ENCODE measurements at places on chromosomes 5 and 9. TPM values are rescaled to one million over a fixed set of nuclear protein-coding genes. Genes with fewer than 3 reads are reported as not detected.
A peak's percentile ranks its signal among the peaks of the same experiment; 100 is the strongest.

DNA sequence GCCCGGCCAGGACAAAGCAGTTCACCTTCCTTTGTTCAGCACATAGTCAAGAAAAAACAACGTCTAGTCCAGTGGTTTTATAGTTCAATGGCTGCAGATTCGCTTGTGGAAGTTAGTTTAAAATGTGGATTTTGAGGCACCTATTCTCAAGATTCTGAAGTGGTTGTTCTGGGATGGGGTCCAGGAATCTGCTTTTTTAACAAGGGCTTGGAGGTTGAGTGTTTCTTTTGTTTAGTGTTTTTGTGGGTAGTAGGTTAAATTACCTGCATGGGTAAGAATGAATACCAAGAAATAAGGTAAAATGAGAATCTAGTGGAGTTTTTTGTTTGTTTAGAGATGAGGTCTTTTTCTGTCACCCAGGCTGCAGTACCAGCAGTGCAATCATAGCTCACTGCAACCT is 28.4 kb upstream of the NADK2 start:
- no peak overlapping the region for H3K4me3 ChIP-seq
- H3K27ac ChIP-seq: no peak overlapping the region
- DNase-seq: no peak
- H3K27me3 ChIP-seq: no peaks in the 10 kb centered on the region
- H3K4me1 ChIP-seq: no peaks in the 10 kb centered on the region
- no peaks in the 10 kb centered on the region for H3K36me3 ChIP-seq

- no peaks in the 10 kb centered on the region for H3K4me1 ChIP-seq
- H3K27ac ChIP-seq: no peak overlapping the region
- H3K4me3 ChIP-seq: no peak overlapping the region
- no peaks in the 10 kb centered on the region for H3K27me3 ChIP-seq
Observed at GRCh38 chr9:30522486-30522885, 1862.0 kb upstream of the ACO1 start.

- peaks cover 30% of the 10 kb centered on the region for H3K4me1 ChIP-seq
- peak overlapping the region; percentile 20 for H3K27ac ChIP-seq
- 0 out of 2 replicates have a peak overlapping the region, but pooled peaks have one; percentile 5 for H3K4me3 ChIP-seq
- DNase-seq: no peak
- no peaks in the 10 kb centered on the region for H3K27me3 ChIP-seq
- H3K36me3 ChIP-seq: no peaks in the 10 kb centered on the region
Observed at GRCh38 chr9:89411759-89412158, 86.2 kb downstream of the SEMA4D start.

- no peaks in the 10 kb centered on the region for H3K36me3 ChIP-seq
- no peak for DNase-seq
- H3K4me1 ChIP-seq: no peaks in the 10 kb centered on the region
- H3K27ac ChIP-seq: no peak overlapping the region
Observed at GRCh38 chr5:172594867-172595466, 46.1 kb upstream of the NEURL1B start.

DNA sequence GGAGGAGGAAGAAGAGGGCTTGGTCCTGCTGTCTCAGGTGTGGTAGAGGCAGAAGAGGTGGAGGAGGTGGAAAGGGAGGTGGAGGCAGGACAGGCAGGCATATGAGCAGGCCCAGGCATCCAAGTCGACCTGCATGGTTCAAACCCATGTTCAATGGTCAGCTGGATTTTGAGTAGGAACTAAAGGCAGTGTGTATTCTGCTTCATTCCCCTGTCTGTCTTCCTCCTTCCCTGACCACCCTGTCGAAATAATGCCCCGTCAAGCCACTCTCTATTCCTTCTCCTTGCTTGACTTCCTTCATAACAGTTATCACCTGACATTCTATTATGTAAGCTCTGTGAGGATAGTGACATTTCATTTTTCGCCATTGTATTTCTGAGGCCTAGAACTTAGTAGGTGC is 34.8 kb downstream of the ATP6V0E1 start:
- DNase-seq: no peak
- H3K4me3 ChIP-seq: no peak overlapping the region
- H3K4me1 ChIP-seq: peaks cover 9% of the 10 kb centered on the region
- H3K36me3 ChIP-seq: no peaks in the 10 kb centered on the region

- no peaks in the 10 kb centered on the region for H3K4me1 ChIP-seq
- no peak for DNase-seq
- H3K27ac ChIP-seq: no peak overlapping the region
- H3K36me3 ChIP-seq: no peaks in the 10 kb centered on the region
- H3K27me3 ChIP-seq: no peaks in the 10 kb centered on the region
Observed at GRCh38 chr9:105320568-105320967, 76.1 kb downstream of the SLC44A1 start.

- H3K4me3 ChIP-seq: no peak overlapping the region
- no peak for DNase-seq
Observed at GRCh38 chr5:161190778-161191177, 338.8 kb upstream of the ATP10B start.

- peak; percentile 84 for DNase-seq
- H3K4me1 ChIP-seq: peaks cover 13% of the 10 kb centered on the region
- H3K27ac ChIP-seq: no peak overlapping the region
- H3K36me3 ChIP-seq: no peaks in the 10 kb centered on the region
- no peaks in the 10 kb centered on the region for H3K27me3 ChIP-seq
Observed at GRCh38 chr9:34985311-34985899, 4.1 kb upstream of the DNAJB5 start.

DNA sequence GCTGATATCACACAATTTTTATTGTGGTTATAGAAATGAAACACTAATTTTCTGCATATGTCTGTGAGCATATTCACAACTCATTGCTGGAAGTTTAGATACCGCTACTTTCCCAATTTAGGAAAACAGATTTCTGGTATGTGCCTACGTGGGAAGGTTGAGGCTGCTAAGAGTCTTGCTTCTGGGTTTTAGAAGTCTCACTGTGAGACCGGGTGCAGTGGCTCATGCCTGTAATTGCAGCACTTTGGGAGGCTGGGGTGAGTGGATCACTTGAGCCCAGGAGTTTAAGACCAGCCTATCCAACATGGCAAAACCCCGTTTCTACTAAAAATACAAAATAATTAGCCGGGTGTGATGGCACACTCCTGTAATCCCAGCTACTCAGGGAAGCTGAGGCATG is 39.6 kb downstream of the UBAP1 start:
- no peaks in the 10 kb centered on the region for H3K36me3 ChIP-seq
- no peak overlapping the region for H3K4me3 ChIP-seq
- peak; percentile 41 for DNase-seq
- 0 out of 2 replicates have a peak overlapping the region, but pooled peaks have one; percentile 78 for H3K27ac ChIP-seq
- H3K27me3 ChIP-seq: no peaks in the 10 kb centered on the region
- H3K4me1 ChIP-seq: no peaks in the 10 kb centered on the region

Gene CDH12
- total RNA-seq: not detected

Gene GLRA1
- not detected for total RNA-seq

All from GM23338 (cell line).